ENCODE measurements at places on chromosomes 5 and 9.
A peak's percentile ranks its signal among the peaks of the same experiment; 100 is the strongest.

DNA sequence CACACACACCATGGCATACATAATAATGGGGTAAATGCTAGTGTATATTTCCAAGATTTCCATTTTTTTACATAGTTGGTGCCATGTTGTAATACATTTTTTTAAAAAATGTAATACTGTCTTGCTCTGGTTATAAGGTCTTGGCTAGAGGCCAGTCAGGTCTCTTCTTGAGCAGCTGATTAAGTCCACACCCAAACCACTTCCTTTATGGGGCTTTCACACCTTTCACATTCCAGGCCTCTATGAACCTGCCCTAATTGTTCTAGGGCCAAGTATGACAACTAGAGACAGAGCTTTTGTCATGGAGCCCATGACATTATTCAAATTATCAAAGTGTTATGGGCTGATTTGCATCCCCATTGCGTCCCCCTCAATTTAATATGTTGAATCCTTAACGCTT, 495.6 kb upstream of the CTNND2 start:
- H3K36me3 ChIP-seq: no peaks in the 10 kb centered on the region
- no peak overlapping the region for H3K4me3 ChIP-seq
- peaks cover 1% of the 10 kb centered on the region for H3K27me3 ChIP-seq
- H3K4me1 ChIP-seq: peaks cover 1% of the 10 kb centered on the region
- no peak overlapping the region for H3K27ac ChIP-seq
- DNase-seq: no peak

DNA sequence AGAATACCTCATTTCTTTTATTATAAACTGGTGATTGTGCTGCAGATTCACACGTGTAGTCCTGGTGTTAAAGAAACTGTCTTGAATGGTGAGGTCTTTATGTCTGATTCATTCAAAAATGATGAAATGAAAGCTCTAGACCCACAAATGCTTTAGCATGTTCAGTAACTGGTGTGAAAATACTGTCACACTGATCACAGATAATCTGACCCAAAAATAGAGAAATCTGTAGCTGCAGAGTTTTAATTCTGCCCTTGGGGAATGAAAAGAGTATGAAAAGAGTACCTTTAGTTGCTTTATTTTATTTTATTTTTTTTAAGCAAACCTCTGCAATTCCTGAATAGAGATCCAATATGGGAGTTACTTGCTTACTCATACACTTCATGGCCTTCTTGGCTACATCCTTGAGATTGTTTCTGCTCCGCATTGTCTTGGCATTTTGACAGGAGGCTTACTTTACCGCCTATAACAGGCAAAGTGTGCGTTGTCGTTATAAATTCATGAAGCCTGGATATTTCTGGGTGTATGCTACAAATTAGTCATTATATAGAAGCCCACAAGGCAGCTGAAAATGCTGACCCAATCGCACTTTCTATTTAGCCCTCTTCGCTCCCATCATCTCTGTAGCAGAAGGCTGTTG, 2.7 kb downstream of the RGMB start:
- peaks cover 31% of the 10 kb centered on the region for H3K4me1 ChIP-seq
- DNase-seq: no peak
- H3K36me3 ChIP-seq: peaks cover 9% of the 10 kb centered on the region
- H3K27me3 ChIP-seq: peaks cover 17% of the 10 kb centered on the region
- no peak overlapping the region for H3K27ac ChIP-seq

GRCh38 chr9:86700629-86701028, 246.7 kb downstream of the GAS1 start:
- peaks cover 13% of the 10 kb centered on the region for H3K27me3 ChIP-seq
- H3K4me1 ChIP-seq: peaks cover 49% of the 10 kb centered on the region
- peak overlapping the region; percentile 59 for H3K27ac ChIP-seq
- DNase-seq: no peak
- no peaks in the 10 kb centered on the region for H3K36me3 ChIP-seq
- H3K4me3 ChIP-seq: no peak overlapping the region

- peaks cover 12% of the 10 kb centered on the region for H3K4me1 ChIP-seq
- no peak overlapping the region for H3K4me3 ChIP-seq
- no peaks in the 10 kb centered on the region for H3K36me3 ChIP-seq
- peak overlapping the region; percentile 15 for H3K27ac ChIP-seq
Observed at GRCh38 chr5:174900240-174900865, 176.0 kb downstream of the MSX2 start.

- peaks cover 44% of the 10 kb centered on the region for H3K27me3 ChIP-seq
- H3K4me3 ChIP-seq: peak overlapping the region; percentile 6
- no peaks in the 10 kb centered on the region for H3K36me3 ChIP-seq
Observed at GRCh38 chr9:26723486-26723885, 169.1 kb downstream of the CAAP1 start.

DNA sequence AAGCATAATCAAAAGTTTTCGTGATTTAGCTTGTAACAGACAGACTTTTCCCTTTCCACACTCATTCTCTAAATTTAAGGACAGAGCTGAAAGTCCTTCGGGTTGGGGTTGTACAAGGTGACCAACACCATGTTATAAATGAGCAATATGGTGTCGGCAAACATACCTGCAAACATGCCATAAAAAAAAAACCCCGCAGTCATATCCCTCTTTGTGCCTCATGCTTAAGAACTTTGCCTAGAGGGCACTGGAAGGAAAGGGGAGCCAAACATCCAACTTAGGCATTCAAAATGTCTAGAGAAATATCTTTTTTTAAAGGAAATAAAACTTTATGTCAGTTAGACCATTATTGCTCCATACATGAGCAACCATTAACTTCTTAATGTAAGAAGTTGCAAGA, 73.2 kb downstream of the TLE1 start:
- no peak overlapping the region for H3K27ac ChIP-seq
- peaks cover 58% of the 10 kb centered on the region for H3K36me3 ChIP-seq
- H3K4me1 ChIP-seq: peaks cover 23% of the 10 kb centered on the region
- H3K4me3 ChIP-seq: no peak overlapping the region

GRCh38 chr9:36928210-36928609, 105.9 kb downstream of the PAX5 start:
- no peak overlapping the region for H3K27ac ChIP-seq
- peaks cover 71% of the 10 kb centered on the region for H3K27me3 ChIP-seq
- H3K4me3 ChIP-seq: no peak overlapping the region
- no peaks in the 10 kb centered on the region for H3K36me3 ChIP-seq
- no peak for DNase-seq
- no peaks in the 10 kb centered on the region for H3K4me1 ChIP-seq

GRCh38 chr5:170164087-170164486, 58.4 kb downstream of the FOXI1 start:
- no peak overlapping the region for H3K27ac ChIP-seq
- peaks cover 2% of the 10 kb centered on the region for H3K27me3 ChIP-seq
- H3K4me3 ChIP-seq: no peak overlapping the region
- DNase-seq: no peak
- no peaks in the 10 kb centered on the region for H3K4me1 ChIP-seq

- no peak overlapping the region for H3K27ac ChIP-seq
- no peak overlapping the region for H3K4me3 ChIP-seq
- no peaks in the 10 kb centered on the region for H3K36me3 ChIP-seq
- DNase-seq: no peak
- peaks cover 3% of the 10 kb centered on the region for H3K4me1 ChIP-seq
Observed at GRCh38 chr5:19314840-19315239, 673.2 kb downstream of the CDH18 start.

DNA sequence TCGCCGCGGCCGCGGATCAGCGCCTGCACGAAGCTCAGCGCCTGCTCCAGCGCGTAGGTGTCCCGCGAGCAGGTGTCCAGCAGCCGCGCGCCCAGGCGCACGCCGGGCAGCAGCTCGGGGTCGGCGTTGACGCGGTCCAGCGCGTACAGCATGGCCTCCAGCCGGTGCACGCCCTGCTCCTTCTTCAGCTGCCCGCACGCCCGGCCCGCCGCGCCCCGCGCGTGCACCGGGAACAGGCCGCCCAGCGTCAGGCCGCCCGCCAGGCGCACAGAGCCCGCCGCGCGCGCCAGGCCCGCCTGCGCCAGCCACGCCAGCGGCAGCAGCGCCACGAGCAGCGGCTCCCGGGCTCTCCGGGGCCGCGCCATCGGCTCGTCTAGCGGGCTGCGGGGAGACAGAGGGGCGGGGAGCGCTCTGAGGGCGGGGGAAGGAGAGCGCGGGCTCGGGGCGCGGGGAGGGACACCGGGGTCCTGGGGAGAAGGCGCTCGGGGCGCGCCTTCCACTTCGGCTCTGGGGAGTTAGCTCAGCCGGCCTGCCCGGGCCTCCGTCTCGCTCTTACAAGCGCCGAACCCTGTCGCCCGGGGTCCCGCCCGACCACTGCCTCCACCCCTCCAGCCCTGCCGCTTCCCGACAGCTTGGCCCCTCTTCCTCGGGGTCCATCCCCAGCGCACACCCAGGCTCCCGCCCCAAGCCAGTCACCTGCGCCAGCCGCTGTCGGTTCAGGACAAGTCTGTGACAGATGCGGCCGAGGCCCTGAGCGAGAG, at the start of gene GRM6:
Gene GRM6, minus strand, starts transcription at position 741 of the 761 bp plus-strand sequence. Its CDS starts 376 bp downstream, at position 365.
- no peak for DNase-seq
- H3K27me3 ChIP-seq: peaks cover 61% of the 10 kb centered on the region
- H3K4me3 ChIP-seq: no peak within 1 kb of the TSS
- H3K27ac ChIP-seq: no peak within 1 kb of the TSS
- no peaks in the 10 kb centered on the region for H3K4me1 ChIP-seq

DNA sequence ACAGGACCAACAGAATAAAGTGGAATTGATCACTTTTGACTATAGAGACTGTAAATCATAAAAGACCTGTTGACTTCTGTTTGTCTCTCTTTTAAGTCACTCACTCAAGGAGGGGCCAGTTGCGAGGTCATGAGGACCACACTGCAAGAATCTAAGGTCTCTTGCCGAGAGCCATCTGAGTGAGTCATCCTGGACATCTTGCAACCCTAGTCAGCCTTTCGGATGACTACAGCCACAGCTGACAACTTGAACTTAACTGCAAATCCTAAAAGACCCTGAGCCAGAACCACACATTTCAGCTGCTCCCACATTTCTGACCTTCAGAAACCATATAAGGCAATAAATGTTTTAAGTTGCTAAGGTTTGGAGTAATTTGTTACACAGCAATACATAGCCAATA, 129.7 kb upstream of the RAD23B start:
- no peaks in the 10 kb centered on the region for H3K36me3 ChIP-seq
- no peak for DNase-seq
- no peaks in the 10 kb centered on the region for H3K4me1 ChIP-seq
- no peak overlapping the region for H3K4me3 ChIP-seq
- H3K27me3 ChIP-seq: no peaks in the 10 kb centered on the region

DNA sequence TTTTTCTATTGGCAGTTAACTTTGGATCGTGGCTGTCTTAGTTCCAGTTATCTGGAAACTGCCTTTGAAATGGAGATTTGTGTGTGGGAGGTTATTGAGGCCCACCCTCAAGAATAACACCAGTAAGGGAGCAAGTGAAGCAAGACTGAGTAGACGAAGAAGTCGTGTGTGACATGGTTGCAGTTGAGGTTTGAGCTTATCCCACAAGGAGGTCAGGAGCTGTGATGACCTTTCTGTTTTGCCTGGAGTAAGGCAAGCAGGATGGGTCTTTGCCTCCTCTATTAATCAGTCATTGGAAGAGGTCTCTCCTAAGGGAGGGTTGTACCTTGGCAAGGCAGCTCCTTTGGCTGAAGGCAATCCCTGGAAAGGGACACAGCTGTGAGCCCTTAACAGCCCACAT, 49.6 kb upstream of the CTXN3 start:
- no peak overlapping the region for H3K27ac ChIP-seq
- H3K4me3 ChIP-seq: no peak overlapping the region
- H3K36me3 ChIP-seq: no peaks in the 10 kb centered on the region
- DNase-seq: no peak
- peaks cover 9% of the 10 kb centered on the region for H3K4me1 ChIP-seq

GRCh38 chr5:61362796-61363368, 30.8 kb downstream of the ZSWIM6 start:
- H3K4me3 ChIP-seq: no peak overlapping the region
- peaks cover 19% of the 10 kb centered on the region for H3K36me3 ChIP-seq
- peak overlapping the region; percentile 49 for H3K27ac ChIP-seq
- no peaks in the 10 kb centered on the region for H3K27me3 ChIP-seq

- H3K4me1 ChIP-seq: peaks cover 18% of the 10 kb centered on the region
- DNase-seq: no peak
- no peaks in the 10 kb centered on the region for H3K27me3 ChIP-seq
- no peaks in the 10 kb centered on the region for H3K36me3 ChIP-seq
Observed at GRCh38 chr9:95724253-95724991, 151.1 kb upstream of the ERCC6L2 start.

GRCh38 chr9:81628897-81629296, 60.5 kb downstream of the TLE1 start:
- no peaks in the 10 kb centered on the region for H3K27me3 ChIP-seq
- no peak overlapping the region for H3K4me3 ChIP-seq
- DNase-seq: no peak
- peaks cover 24% of the 10 kb centered on the region for H3K4me1 ChIP-seq
- H3K27ac ChIP-seq: no peak overlapping the region
- peaks cover 12% of the 10 kb centered on the region for H3K36me3 ChIP-seq

DNA sequence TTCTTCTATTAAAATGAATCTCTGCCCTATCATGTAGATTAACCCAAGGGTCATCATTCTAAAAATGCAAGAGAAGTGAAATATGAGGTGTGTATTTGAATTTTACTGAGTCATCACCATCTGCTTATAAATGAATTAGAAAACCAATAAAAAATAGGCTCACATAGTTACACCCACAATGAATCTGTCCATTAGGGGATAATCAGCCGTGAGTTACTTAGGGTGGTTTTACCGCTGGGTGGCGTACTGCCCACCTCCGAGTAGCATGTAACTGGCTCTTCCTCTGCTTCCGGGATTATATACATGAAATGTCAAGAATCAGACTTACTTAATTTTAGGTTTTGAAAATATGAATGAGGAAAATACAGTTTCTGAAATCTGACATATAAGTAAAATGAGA, 332.9 kb upstream of the CCNG1 start:
- H3K27ac ChIP-seq: no peak overlapping the region
- H3K4me1 ChIP-seq: peaks cover 2% of the 10 kb centered on the region
- H3K27me3 ChIP-seq: peaks cover 5% of the 10 kb centered on the region

DNA sequence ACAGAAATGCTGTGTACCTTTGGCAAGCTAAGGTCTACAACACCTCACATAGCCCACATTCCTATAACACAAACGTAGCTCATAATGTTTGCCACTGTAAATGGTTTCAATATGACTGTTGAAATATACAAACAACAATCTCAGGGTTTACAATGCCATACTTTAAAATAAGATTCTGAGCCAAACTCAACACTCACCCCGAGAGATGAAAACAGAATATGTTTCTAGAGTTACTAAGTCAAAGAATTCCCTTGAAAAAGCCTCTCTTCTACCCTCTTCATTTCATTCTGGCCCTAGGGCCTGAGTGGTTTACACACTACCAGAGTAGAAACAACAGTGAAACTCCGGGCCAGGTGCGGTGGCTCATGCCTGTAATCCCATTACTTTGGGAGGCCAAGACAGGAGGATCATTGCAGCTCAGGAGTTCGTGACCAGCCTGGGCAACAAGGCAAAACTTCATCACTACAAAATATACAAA, 72.6 kb downstream of the MYO10 start:
- H3K27me3 ChIP-seq: no peaks in the 10 kb centered on the region
- no peak overlapping the region for H3K4me3 ChIP-seq
- DNase-seq: no peak
- no peaks in the 10 kb centered on the region for H3K36me3 ChIP-seq
- H3K4me1 ChIP-seq: peaks cover 27% of the 10 kb centered on the region
- H3K27ac ChIP-seq: no peak overlapping the region
